Right renal pelvis (tissue), 4 donors: ENCODE measurements at places on chromosomes 16 and 17.
A peak's percentile ranks its signal among the peaks of the same experiment; 100 is the strongest.

GRCh38 chr17:82935966-82936767 is 96.3 kb upstream of the ZNF750 start:
- no peak for DNase-seq

DNA sequence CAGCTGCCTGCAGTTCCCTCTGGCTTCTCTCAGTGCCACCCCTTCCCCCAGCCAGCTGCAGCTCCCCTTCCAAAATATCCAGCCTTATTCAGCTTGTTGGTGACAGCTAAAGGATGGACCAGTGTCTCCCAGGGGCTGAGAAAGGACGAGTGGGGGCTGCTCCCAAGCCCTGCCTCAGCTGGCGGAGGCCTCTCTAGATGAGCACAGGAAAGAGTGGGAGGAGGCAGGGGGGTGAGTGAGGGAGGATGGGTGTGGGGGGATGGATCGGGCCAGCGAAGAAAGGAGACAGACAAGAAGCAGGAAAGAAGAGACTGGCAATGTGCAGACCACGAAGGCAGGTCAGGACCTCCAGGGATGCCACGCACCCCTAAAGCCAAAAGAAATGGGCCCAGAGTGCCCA is 17.5 kb downstream of the PIPOX start:
- no peak for DNase-seq

- DNase-seq = no peak
Observed at GRCh38 chr16:28561557-28562187, 8.0 kb downstream of the SGF29 start.

- no peak for DNase-seq
Observed at GRCh38 chr16:16133943-16134604, 89.2 kb downstream of the ABCC6 start.

DNA sequence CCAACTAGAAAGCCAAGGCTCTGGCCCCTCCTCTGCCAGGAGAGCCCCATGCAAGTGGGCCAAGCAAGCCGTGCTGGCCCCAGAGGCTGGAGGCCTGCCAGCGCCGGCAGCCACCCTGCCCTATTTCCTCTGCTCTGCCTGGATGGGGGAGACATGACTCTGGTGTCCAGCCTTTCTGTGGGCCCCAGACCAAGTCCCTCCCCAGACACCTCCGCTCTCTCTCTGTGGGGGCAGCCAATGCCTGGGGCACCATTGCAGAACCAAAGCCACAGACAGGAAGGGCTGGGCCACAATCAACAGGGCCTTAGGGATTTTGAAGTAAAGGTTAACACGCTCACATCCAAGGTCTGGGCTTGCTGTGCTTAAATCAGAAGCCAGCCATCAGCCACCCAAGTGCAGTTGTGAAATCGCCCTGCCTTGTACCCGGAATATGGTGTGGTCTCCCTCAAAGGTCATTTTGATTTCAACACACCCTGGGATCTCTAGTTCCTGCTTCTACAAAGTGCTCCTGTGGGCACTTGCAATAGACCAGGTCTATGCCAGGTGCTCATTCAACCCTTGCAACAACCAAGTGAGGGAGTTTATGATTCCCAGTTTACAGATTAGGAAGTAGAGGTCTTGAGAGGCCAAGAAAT is 63.5 kb upstream of the TEX2 start:
- DNase-seq = no peak

DNA sequence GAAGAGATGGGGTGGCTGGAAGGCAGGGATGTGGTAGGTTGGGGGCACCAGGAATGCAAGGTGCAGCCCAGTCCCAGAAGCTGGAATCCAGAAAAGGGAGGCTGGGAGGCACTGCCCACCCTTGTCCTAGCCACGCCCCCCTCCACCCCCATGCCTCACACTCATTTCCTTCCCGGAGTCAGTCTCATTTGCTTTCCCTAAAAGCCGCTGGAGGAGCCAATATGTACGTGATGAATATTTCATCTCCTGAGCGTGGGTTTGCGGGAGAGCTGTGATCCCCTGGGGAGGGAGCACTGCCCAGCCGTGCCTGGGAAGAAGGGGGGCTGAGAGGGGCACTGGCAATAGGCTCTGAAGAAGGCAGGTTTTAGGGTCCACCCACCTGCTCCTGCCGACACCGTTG is 124.5 kb upstream of the LHX1 start:
- DNase-seq = no peak

DNA sequence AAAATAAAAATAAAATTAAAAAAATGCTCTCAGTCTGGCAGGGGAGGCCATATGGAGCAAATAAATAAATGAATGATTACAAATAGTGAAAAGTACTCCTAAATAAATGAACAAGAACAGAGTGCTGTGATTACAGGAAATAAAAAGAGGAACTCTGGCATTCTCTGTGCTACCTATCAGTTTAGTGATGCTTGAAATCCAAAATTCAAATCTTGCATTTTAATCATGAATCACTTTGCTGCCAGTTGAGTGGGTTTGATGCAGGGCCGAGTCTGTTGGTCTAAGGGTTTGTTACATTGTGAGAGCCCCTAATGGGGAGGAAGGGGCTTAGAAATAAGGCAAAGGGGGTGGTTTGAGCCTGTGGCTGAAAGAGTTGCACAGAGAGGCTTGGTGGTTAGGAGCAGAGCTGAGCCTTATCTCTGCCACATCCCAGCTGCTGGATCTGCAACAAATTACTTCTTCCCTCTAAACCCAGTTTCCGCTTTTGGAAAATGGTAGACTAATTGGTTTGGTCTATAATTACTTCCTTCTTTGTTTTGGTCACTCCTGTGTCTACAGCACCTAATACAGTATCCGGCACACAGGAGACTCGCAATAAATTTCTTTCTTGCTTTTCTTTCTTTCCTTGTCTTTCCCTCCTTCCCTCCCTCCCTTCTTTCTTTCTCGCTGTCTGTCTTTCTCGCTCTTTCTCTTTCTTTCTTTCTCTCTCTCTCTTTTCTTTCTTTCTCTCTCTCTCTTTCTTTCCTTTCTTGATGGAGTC is 6.3 kb upstream of the ABCC1 start:
- DNase-seq = no peak

GRCh38 chr16:74199842-74200124 is 96.8 kb upstream of the PSMD7 start:
- DNase-seq = no peak

DNA sequence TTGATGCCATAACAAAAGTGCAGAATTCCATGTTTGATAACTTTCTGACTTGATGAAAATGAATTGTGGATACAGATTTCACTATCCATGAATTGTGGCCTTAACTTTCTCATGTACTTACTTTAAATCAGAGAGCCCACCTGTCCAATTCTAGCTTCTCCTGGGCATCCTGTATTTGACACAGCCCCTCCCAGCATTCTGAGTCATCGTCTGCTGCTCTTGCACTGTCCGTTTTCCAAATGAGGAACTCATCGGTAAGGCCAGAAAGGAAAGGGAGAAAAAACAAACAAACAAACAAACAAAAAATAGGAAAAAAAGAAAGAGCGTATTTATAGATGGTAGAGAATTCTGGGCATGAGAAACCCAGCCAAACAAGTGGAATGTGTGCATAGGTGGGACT is 361.6 kb downstream of the WWOX start:
- DNase-seq = no peak

- no peak for DNase-seq
Observed at GRCh38 chr16:4994719-4995434, 36.7 kb downstream of the SEC14L5 start.

DNA sequence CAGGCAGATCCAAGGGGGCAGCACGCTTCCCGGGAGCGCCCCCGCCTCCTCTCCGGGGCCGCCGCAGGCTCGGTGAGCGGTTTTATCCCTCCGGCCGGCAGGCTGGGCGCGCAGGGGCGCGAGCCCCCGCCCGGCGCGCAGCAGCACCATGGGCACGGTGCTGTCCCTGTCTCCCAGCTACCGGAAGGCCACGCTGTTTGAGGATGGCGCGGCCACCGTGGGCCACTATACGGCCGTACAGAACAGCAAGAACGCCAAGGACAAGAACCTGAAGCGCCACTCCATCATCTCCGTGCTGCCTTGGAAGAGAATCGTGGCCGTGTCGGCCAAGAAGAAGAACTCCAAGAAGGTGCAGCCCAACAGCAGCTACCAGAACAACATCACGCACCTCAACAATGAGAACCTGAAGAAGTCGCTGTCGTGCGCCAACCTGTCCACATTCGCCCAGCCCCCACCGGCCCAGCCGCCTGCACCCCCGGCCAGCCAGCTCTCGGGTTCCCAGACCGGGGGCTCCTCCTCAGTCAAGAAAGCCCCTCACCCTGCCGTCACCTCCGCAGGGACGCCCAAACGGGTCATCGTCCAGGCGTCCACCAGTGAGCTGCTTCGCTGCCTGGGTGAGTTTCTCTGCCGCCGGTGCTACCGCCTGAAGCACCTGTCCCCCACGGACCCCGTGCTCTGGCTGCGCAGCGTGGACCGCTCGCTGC is 832 bp downstream of the CDK5R1 start:
- no peak for DNase-seq

DNA sequence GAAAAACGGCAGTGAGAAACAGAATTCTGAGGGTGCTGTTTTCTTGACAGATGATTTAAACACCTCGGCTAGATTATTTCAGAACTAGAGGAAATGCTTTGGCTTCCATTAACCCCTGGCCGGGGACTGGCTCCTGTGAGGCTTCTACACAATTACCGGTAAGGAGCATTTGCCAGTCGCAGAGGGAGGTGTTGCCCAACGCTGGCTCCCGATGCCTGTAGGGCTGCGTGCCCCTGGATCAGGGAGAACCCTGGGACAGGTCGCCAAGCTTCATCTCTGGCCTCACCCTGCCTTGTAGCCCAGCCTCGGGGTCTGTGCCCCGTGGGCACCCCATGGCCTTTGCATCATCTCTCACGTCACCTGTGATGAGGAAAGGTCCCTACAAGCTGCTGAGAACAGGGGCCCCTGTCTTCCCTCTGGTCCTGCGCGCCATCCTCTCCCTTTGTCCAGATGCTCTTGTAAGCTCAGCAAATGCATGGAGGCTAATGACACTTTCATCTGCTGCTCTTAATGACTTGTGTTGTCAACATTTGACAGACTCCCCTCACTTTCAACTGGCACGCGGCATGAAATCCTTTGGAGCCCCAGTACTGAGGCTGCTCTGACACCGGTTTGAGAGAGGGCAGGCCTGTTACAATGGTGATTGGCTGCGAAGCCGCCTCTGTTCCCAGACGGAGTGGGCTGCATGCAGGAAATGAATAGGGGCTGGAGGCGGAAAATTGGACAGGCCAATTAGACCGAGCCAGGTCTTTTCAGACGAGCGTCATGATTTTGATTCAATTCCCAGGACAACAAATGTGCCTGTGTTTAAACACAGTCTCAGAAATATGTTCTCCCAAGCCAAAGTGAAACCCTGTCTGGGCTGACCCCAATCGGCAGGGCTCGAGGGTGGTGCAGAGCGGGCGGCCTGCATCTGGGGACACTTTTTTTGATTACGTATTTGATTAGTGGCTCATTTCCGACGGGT is 85.5 kb upstream of the DOC2B start:
- DNase-seq = no peak

DNA sequence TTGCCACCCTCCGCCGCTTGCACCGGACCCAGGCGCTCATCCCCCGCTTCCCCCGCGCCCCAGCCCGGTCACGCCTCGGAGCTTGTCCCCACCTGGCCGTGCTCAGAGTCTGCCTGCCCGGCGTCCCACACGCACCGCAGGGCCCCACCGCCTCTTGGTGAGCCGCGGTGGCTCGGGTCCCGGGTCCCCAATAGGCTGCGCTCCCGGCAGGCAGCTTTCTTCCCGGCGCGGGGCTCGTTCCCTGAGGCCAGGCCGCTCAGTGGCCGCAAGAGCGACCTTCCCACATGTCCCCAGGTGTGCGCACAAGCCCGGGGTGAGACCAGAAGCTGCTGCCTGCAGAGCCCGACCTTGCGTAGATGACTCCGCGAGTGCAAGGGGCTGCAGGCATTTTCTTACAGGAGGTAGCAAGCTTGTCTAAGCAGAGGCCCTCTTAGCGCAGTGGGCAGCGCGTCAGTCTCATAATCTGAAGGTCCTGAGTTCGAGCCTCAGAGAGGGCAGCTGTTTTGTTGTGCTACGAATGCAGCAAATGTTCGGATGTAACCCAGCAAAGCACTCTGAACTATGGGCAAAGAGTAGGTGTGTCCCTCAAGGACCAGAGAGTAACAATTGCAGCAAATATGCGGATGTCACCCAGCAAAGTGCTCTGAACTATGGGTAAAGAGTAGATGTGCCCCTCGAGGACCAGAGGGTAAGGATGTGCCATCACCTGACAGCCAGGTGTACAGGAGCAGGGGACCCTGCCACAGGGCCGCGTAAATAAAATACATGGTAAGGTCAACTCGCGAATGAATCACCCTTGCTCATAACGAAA is 15.6 kb downstream of the TLE7 start:
- DNase-seq = no peak

- DNase-seq = no peak
Observed at GRCh38 chr17:76691379-76692191, 19.2 kb downstream of the MXRA7 start.

DNA sequence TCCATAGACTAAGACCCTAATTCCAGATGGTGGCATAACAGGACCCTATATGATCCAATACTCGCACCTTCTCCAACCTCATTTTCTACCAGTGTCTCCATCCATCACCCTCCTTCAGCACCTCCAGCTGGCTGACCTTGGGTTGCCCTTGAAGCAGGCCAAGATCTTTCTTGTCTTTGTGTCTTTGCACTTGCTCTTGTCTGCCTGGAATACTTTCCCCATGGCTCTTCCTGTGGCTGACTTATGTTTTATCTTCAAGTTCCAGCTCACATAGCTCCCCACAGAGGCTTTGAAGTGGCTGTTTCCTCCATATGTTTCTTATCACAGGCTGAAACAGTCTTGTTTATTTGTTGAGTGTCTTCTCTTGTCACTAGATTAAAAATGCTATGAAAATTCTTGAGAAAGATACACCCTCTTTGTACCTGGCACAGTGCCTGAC is 29.6 kb upstream of the MMD start:
- peak; percentile 38 for DNase-seq

GRCh38 chr17:65037157-65037556 is 19.4 kb downstream of the GNA13 start:
- DNase-seq = no peak

- DNase-seq = no peak
Observed at GRCh38 chr16:65570261-65570660, 448.4 kb upstream of the CDH11 start.

DNA sequence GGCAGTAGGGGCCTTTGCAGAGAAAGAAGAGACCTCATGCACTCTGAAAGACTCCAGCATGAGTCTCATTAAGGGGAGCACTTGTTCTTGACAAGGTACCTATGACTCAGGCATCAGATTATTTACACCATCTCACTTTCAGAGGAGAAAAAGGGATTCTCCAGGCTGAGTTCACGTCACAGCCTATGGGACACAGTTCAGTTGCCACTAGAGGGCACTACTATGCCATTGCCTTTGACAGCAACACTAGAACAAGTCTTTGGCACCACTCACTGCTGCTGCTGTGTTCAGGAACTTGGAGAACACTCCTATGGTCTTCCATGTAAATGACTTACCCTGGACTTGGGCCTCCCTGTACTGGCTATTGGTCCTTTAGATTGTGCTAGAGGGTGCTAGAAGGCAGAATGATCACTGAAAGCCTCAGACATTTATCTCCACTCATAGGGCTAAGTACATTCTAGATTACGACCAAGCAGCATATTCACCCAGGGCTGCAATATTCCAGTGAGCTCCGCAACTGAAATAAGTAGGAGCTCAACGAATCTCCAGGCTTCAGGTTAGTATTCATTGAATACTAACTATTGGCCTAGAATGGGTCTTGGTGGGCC is 225.1 kb upstream of the CA10 start:
- peak; percentile 31 for DNase-seq
